Liver (tissue), 10 donors: ENCODE measurements at places on chromosomes 11 and 22.

- DNase-seq: no peak
Observed at GRCh38 chr11:116472651-116473050, 300.1 kb downstream of the BUD13 start.

- DNase-seq: no peak
Observed at GRCh38 chr22:25545672-25546071, 18.8 kb upstream of the GRK3 start.

DNA sequence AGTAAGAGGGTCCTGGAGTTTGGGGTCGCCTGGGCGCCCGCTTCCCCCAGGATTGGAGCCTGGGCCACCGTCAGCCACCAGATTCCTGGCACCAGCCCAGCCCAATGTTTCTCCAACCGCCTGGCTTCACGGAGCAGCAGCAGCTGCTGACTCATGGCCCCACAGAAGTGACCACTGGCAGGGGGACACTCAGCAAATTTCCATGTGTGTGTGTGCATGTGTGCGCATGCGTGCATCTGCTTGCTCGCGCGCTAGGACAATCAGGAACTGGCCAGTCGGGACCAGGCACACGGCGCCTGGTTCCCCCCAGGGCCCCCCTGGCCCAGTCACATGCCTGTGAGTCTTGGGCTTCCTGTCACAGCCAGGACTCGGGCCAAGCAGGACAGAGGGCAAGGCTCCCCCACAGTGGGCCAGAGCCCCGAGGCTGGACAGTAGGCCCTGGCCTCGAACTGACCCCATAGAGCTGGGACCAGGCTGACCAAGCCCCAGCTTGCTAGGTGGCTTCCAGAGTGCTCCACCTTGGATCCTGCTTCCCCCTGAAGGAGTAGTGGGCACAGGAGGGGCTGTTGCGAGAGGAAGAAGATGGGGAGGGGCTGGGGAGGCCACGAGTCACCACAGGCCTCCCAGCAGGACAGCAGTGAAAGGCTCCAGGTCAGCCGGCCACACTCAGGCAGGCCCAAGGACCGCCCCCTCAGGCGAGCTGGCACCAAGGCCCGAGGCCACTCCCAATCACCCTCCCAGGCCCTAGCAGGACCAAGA, 3.2 kb downstream of the CTSD start:
- peak; percentile 58 for DNase-seq

DNA sequence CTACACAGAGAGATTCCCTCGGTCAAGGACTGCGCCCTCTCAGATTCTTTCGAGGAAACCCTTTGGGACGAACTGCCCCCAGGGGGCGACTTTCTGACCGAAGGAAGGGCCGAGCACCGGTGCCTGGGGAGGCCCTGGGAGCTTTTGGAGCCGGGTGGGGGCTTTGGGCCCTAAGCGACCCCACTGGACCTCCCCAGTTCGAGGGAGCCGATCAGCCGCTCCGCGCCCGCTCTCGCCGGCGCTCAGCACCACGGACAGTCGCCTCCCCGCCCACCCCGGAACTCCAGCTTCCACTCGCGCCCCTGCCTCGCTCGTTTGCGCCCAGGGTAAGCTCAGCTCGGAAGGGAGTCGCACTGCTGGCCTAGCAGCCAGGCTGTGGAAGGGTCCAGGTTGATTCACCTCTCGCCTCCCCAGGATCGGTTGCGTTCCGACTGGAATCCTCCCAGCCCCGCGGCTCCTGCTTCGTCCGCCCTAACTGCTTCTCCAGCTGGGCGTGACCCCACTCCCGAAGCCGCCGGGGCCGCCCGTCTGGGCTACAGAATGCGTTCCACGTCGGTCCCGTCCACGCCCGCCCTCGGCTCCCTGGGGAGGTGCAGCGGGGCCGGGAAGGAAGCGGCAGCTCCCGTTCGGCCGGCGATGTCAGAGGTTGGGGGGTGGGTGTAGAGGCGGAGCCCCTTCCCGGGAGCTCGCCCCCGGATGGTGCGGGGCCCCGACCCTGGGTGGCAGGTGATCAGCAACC, 428 bp downstream of the SCN3B start:
- peak; percentile 45 for DNase-seq

- no peak for DNase-seq
Observed at GRCh38 chr11:107427569-107428180, 29.9 kb downstream of the CWF19L2 start.

DNA sequence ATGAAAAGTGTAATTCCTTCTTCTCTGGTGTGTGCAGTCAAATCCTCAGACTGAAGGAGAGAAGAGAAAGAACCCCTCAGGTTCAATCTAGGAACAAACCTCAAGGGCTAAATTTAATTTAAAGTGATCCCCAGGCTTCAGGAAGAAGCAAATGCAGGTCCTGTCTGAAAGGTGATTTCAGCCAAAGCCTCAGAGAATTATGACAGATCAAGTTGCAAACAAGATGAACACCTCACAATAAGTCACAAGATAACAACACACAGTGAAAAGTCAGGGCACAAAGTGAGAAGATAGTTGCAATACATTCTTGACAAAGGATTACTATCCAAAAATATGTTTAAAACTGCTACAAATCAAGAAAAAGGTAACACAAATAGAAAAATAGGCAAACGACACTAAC, 11.8 kb downstream of the ZP1 start:
- DNase-seq: no peak

DNA sequence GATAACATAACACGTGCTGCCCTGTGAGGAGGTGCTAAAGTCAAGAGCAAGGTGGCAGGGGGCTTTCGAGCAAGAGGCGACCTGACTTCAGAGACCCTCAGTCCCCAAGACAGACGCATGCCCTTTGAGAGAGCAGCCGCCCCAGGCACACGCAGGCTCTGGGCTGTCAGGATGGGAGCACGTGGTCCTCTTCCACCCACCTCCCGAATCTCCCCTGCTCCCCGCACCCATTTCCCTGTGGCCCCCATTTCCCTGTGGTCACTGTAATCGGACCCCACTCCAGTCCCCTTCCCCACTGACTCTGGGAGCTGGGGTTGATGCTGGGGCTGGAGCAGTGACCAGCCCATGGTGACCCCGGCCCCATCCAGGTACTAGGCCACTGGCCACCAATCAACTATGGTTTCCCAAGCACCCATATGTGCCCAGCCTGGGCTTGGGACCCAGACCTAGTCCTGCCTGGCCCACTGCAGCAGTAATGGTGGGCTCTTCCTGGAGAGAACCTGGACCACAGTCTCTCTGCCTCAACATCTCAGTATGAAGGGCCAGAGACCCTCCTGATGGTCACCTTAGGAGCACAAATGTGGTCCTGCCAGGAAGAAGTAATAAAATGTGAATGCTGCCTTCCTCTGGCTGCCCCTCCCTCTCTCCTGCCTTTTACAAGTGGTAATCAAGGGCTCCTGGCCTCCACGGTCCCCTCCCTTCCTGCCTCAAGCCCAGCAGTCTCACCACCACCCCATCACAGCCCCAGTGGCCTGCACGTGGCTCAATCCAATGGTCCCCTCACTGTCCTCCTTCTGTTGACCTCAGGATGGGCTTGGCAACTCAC, 39.0 kb downstream of the IGLL5 start:
- DNase-seq: no peak

DNA sequence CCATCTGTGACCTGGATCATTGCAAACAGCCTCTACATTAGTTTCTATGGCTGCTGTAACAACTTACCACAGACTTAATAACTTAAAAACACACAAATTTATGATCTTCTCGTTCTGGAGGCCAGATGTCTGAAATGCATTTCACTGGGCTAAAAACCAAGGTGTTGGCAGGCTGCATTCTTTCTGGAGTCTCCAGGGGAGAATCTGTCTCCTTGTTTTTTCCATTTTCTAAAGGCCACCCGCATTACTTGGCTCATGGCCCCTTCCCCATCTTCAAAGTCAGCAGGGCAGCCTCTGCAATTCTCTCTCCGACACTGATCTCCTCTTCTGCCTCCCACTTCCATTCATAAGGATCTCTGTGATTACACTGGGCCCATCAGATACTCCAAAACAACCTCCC, 11.6 kb downstream of the SCGB1A1 start:
- no peak for DNase-seq

- no peak for DNase-seq
Observed at GRCh38 chr22:23392420-23393121, 187.5 kb downstream of the IGLL1 start.

- DNase-seq: no peak
Observed at GRCh38 chr22:43827003-43827735, 15.1 kb upstream of the EFCAB6 start.
